ENCODE measurements at places on chromosomes 7 and 10. TPM values are rescaled to one million over a fixed set of nuclear protein-coding genes. Genes with fewer than 3 reads are reported as not detected.

DNA sequence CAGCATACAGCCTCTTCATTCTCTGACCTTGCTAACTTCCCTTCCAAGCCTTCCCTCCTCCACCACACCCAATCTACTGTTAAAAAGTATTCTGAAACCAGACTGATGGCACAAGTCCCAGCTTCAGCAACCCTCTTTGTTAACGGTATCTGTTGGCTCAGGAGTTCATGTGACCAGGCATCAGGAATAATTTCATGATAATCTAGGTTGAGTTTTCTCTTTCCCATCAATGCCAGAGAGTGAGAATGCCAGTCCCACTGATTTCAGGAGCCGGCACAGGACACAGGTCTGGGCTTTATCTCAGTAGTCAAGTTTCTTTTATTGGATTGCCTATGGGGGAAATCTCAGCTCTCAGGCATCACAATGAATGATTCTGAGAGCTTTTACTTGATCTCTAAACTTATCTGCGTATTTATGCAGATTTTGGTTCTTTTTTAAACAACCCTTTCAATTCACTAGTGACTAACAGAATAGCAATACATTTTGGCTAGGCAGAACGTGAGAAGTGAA lies 231.0 kb upstream of the LYZL1 start:
- DNase-seq, result no peak

- DNase-seq, result no peak
Measured at GRCh38 chr7:19489162-19489820, 219.5 kb downstream of the POLR1F start.

- no peak for DNase-seq
Measured at GRCh38 chr10:106771154-106771553, 393.4 kb downstream of the SORCS1 start.

DNA sequence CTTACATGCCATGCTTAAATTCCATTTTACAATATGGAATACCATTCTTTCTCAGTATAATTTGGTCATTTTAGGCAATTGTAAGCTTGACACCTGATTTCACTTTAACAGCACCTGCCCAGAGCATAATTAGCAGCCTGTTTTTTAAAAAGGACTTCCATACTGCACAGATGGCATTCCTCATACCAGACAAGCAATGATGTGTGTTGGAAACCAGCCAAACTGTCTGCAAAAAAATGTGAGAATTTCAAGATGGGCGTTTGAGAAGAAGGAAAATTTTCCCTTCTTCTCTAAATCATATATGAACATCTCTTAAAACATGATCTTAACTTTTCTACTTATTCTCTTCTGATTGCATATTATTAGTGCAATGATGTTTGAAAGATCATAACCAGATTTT lies 40.4 kb upstream of the AGMO start:
- DNase-seq, result peak; percentile 55

DNA sequence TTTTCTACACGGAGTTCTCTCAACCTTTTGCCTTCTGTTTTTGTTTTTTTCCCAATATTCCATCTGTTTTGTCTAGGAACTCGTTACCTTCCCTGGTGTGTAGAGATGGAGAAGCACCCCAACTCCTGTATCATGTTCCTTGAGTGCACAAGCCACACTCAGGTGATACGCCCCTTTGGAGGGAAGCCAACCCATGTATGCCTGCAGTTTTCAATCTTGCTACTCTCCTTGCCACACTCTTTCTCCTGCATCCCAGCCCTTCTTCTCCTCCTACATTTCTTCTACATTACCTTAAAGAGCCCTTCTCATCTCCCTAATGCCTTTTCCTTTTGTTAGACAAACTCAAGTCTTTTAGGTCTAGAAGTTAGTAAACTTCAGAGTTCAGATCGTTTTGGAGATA lies 10.2 kb upstream of the SP4 start:
- no peak for DNase-seq

- peak; percentile 87 for DNase-seq
Measured at GRCh38 chr7:191105-191980, 1.0 kb upstream of the FAM20C start.

- DNase-seq, result no peak
Measured at GRCh38 chr7:27303026-27303425, 60.4 kb downstream of the EVX1 start.

DNA sequence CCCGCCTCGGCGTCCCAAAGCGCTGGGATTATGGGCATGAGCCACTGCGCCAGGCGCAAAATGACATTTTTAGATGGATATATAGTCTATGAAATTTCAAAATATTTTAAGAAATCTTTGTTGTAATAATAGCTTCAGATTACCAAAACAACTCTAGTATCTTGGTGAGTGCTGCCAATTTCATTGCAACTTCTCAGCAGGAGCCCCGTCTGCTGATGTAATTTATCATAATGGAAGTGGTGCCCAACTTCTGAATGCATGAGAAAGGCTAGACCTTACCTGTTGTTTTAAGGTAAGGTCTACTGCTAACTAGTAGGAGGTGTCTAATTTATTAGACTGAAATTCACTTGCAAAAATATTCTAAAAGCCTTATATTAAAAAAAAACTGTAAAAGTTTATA lies 20.0 kb downstream of the PDSS1 start:
- no peak for DNase-seq

DNA sequence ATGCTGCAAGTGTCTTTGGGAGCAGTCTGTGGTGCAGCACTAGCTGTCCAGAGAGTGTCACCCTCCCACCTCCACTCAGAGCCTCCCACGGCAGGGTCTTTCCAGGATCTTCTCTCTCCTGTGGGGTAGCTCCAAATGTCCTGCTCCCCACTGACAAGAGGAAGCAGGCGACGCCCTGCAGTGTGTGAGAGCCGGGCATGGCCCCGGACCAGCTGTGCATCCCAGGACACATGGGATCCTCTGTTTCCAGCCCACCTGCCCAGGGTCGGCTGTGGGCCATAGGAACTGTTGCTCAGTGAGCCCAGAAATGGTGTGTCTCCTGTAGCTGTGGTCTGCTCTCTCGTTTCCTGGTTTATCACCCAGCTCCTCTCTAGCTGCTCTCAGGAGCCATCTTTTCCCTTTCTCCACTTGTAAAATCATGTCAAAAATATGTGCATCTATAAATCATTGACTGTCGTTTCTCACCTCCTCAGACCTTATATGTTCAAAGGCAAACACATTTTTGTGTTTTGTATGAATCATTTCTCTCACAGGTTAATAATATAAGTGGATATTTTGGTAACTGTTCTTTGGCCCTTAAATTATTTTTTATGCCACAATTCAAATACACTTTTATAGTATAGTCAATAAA lies 74.9 kb downstream of the VWC2 start:
- DNase-seq, result no peak

DNA sequence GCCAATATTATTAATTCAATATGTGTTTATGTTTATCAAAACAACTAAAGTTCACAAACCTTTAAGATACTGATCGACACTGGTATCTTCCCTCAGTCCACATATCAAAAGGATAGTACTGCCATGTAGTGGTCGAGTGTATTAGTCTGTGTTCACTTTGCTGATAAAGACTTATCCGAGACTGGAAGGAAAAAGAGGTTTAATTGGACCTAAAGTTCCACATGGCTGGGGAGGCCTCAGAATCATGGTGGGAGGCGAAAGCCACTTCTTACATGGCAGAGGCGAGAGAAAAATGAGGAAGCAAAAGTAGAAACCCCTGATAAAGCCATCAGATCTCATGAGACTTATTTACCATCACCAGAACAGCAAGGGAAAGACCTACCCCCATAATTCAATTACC lies 325.4 kb upstream of the PHF14 start:
- no peak for DNase-seq

DNA sequence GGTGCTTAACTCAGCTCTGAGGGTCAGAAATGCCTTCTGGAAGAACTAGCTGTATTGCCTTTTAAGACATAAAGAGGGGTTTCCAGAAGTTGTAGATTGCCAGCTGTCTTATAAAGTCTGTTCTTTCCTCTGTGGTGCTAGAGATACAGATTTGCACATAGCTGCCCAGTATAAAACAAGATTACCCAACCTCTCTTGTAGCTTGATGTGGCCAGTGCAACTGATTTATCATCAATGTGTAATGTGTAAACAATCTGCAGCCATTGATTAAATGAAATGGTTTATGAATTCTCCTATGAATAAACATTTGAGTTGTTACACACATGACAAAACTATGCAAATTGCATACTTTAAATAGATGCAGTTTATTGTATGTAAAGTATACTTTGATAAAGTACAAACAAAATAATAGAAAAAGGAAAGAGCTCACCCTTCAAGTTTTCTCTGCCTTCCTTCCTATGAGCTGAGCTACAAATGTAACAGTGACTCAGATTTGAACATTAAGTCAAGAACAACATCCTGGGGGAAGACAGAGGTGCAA lies 195.2 kb downstream of the TMEM26 start:
- DNase-seq, result no peak

DNA sequence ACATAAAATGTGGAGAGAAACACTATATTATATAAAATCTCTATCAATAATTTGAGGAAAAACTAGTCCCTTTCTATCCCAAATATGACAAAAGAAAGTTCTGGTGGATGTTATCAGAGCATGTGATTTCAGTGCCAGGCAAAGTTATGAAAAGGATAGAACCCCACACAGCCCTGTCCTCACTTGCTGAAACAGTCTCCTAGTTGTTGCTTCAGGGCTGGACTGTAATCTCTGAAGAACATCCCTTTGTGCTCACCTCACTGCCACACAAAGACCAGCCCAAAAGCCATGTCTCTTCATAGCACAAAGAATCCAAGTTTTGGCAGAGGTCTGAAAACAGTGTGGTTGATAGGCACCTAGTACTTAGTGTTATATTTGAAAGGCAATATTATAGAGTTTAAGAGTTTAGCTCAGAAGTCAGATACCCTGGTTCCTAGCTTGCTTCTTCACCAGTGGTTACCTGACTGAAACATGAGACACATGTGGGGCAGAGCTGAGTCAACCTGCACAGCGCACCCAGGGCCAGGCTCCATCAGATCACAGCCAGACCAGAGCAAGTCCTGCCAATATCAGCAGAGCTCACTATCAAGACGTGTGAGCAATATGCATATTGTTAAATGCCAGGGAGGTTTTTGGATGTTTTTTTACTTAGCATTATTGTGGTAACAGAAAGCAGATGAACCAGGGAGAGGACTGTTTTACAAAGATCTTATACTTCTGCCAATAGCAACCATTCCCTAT lies 25.0 kb downstream of the CYP3A7 start:
- no peak for DNase-seq

GRCh38 chr10:7767209-7767608 lies 20.6 kb downstream of the KIN start:
- DNase-seq, result no peak

- no peak for DNase-seq
Measured at GRCh38 chr7:123709525-123709924, 39.3 kb downstream of the WASL start.

DNA sequence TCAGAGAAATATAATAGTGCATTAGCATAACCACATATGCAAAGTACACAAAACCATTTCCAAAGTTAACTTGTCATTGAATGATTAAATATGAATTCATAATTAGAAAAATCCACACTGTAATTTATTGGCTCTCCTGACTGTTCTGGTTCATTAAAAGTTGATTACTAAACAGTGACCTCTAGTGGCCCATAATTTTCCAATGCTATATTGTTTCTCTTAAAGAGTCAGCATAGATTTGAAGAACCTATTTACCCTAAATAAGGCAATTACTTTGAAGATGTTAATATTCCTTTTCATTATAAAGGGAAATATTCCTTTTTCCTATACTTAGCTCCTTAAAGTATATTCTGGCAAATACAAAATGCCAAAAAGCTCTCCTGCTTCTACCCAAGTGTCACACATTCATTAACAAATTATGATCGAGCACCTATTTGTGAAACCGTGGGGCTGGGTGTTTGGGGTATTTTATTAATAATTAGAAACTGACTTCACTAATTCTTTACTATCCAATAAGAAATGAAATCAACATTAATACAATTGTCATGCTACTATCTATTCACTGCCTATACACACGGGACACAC lies 86.2 kb downstream of the HIBADH start:
- DNase-seq, result peak; percentile 71

GRCh38 chr10:94011296-94011695 lies 17.6 kb downstream of the PLCE1 start:
- DNase-seq, result peak; percentile 68

DNA sequence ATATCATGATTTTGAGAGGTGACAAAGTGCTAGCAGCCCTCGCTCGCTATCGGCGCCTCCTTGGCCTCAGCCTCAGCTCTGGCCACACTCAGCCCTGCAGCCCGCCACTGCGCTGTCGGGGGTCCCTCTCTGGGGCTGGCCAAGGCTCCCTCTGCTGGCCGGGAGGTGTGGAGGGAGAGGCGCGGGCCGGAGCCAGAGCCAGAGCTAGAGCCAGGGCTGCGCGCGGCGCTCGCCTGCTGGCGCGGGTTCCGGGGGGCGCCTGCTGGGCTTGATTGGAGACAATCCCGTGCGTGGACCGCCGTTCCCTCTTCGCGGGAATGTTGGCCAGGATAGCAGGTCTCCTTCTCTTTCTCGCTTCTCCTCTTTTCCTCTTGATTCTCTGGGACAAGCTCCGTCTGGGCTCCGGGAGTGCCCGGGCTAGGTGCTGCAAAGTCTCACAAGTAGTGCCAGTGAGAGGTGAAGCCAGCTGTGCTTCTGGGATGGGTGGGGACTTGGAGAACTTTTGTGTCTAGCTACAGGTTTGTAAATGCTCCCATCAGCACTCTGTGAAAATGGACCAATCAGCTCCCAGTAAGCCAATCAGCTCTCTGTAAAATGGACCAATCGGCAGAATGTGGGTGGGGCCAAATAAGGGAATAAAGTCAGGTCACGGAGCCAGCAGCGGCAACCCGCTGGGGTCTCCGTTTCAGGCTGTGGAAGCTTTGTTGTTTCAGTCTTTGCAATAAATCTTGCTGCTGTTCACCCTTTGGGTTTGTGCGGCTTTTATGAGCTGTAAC lies 43.4 kb upstream of the ELMO1 start:
- DNase-seq, result no peak

- DNase-seq, result no peak
Measured at GRCh38 chr7:78779788-78780187, 673.7 kb downstream of the MAGI2 start.

DNA sequence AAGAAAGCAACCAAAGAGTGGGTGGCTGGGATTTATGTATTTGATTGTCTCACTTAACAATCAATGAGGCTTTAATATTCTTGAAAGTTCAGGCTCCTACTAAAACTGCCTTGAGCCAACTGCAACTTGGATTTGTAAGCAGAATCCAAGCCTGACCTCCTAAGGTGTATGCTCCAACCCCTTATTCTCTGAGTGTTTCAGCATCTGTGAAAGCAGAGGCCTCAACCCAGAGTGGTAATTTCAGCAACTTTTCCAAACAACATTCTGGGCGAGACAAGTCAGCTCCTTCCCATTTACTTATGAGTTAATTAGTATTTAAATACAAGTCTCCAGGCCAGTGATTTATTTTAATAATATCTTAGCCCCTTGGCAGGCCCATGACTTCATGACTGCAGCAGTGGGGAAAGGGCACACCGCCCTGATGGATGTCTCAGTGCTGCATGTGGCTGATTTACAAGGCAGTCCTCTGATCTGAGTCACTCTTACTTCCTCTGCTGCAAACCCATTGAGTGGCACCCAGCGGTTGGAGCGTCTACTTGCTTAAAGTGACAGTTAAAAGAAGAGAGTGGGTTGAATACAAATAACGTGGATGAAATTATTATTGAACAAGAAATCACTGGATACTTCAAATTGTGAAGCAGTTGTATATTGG lies 209.1 kb downstream of the TRIL start:
- DNase-seq, result peak; percentile 85

The FOXL3 gene
- not detected for total RNA-seq

The OR6B1 gene
- total RNA-seq, result not detected

The MYH16 gene
- not detected for total RNA-seq

The FFAR4 gene
- not detected for total RNA-seq

The VCL gene
- total RNA-seq, result 211 TPM

The BICC1 gene
- 10.3 TPM for total RNA-seq

The ABCA13 gene
- 1.7 TPM for total RNA-seq

The TEX47 gene
- total RNA-seq, result not detected

Data from myocyte (in vitro differentiated cells).